ENCODE measurements at places on chromosomes 13 and 19. TPM values are rescaled to one million over a fixed set of nuclear protein-coding genes. Genes with fewer than 3 reads are reported as not detected.
A peak's percentile ranks its signal among the peaks of the same experiment; 100 is the strongest.

- DNase-seq = no peak
Measured at GRCh38 chr13:96968027-96968426, 26.2 kb downstream of the OXGR1 start.

DNA sequence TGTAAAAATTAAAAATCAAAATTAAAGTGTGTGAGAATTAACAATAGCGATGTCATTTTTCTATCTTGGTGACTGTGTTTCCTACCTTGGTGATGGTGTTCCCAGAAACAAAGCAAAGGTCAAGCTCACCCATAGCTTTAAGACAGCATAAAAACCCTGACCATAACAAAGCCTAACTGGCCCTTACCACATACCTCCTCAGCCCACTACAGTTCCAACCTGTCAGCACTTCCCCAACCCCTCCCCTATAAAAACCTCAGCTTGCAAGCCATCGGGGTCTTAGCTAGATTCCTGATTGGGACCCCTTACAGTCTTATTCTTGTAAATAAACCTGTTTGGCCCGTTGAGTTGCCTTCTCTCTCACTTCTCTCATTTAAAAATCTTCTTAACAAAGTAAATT, 484.4 kb upstream of the PCDH20 start:
- no peak for DNase-seq

DNA sequence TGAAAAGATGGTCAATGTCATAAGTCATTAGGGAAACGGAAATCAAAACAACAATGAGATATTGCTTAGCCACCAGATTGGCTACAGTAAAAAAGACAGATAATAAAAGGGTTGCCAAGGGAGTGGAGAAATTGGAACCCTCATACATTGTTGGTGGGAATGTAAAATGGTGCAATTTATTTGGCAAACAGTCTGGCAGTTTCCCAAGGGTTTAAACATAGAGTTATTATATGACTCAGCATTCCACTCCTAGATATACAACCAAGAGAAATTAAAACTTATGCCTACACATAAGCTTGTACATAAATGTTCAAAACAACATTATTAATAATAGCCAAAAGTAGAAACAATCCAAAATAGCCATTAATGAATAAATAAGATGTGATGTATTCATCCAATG, 9.9 kb upstream of the ZNF227 start:
- DNase-seq = no peak

Gene GRK1
- total RNA-seq = 0.10 TPM

Gene CBARP
- 0.77 TPM for total RNA-seq

Gene HOMER3
- total RNA-seq = not detected

Gene SLC5A5
- total RNA-seq = 1.2 TPM

DNA sequence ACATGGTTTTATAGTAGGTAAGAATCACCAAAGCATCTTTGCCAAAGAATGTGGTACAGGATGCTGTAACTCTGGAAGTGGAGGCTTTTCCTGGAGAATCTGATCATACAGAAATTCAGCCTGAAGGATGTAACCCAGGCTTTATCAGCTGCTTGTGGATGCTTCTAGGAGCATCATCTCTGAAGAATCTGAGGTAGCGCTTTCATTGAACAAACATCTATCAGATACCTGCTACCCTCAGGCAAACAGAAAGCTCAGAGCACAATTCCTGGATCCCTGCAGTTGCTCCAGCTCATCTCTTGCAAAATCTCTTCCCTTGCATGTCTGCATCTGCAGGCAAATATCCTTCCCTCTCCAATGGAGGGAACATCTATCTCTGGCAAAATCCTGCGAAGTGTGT, 9.3 kb downstream of the FAM124A start:
- no peak for DNase-seq

Gene C1QTNF9B
- total RNA-seq = not detected

GRCh38 chr13:40537146-40537895, 129.1 kb downstream of the FOXO1 start:
- no peak for DNase-seq

Gene PDE4C
- not detected for total RNA-seq

DNA sequence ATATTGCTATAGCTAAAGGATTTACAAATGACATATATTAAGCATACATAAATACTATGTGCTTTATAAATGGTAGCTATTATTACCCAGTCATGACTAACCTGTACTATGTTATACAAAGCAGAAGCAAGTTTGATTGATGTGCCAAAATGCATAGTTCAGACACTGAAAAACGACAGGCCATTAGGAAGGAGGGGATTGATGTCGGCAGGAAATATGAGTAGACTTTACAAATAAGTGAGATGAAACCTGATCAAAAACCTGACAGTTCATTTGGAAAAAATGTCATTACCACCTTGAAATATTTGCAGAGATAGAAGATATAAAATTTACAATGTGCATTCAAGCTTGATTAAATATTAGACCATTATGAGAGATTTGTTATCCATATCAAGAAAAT, 38.8 kb upstream of the TPP2 start:
- DNase-seq = no peak

Gene ZNF492
- 2.0 TPM for total RNA-seq

GRCh38 chr13:91894316-91894715, 495.9 kb downstream of the GPC5 start:
- no peak for DNase-seq

- peak; percentile 44 for DNase-seq
Measured at GRCh38 chr19:13022859-13023636, 27.8 kb downstream of the NFIX start.

Gene JSRP1
- total RNA-seq = 0.81 TPM

Gene ENOX1
- 0.35 TPM for total RNA-seq

Gene GPR12
- not detected for total RNA-seq

Gene UTP14C
- 5.1 TPM for total RNA-seq

Gene TRMT1
- 55.8 TPM for total RNA-seq

- DNase-seq = no peak
Measured at GRCh38 chr13:65784088-65784816, 1445.9 kb downstream of the PCDH9 start.

DNA sequence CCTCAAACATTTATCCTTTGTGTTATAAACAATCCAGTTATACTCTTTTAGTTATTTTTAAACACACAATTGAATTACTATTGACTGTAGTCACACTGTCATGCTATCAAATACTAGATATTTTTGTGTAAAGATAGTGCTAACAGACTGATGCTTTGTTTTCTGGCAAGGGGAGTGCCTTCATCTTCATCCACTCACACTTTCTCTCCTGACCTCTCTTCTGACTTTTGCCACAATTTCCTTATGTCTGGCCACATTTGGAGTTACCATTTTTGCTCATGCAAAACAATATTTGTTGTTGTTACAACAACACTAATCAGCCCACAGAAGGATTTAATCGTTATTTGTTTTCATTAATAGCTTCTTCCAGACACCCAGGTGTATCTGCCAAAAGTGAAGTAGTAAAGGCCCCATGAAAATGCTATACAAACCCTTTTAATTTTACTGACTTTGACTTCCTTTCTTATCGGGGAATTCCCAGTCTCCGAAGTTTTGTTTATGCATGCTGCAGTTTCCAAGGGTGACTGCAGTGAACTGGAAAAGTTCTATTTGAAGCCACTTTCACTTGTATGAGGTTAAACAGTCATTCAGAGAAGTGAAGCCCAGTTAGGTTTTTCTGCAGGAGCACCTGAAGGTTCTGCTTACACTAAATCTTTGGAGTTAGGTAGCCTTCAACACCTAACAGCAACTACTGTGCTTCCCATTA, 66.1 kb upstream of the FRY start:
- no peak for DNase-seq

- DNase-seq = no peak
Measured at GRCh38 chr13:111319998-111320911, at the start of gene TEX29. TSS of gene TEX29 (plus strand) at chr13:111320642. CDS start at chr13:111320891, 249 bp downstream.

DNA sequence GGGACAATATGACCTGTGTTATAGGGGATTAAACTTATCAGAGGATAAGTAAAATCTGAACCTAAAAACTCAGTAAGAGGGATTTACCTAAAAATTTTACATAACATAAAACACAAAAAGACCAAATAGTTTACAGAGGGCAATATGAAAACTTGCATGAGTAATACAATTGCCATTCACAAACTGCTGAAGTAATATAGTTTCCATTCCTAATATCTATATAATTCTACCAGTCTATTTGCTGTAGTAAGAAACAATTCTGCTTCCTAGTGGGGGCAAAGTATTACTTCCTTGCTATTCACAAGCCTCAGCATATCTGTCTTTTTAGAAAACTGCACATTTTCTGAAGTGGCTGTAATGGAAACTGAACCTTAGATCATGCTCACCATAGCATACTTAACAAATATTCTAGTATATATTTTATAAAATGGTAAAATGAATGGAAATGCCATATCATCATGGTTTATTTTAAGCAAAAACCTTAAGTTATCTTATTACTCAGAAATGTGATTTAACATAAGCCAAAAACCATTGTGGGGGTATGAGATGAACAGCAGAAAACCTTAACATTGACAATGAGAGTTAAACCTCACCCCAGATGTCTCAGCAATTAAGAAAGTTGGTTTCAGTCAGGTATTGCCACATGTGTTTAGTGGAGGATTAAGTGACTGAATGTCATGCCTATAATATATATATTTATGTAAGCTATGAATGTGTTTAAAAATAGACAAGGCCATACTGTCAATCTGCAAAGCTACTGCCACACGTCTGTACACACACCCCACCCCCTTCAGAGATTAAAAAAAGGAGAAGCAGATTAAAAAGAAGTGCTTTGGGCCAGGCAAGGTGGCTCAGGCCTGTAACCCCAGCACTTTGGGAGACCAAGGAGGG, 136.8 kb downstream of the MIPEP start:
- DNase-seq = no peak

- no peak for DNase-seq
Measured at GRCh38 chr13:40470660-40471059, 195.8 kb downstream of the FOXO1 start.

- DNase-seq = peak; percentile 60
Measured at GRCh38 chr13:75762076-75762937, 126.2 kb downstream of the LMO7 start.

Gene N4BP2L2
- 81.1 TPM for total RNA-seq

- peak; percentile 83 for DNase-seq
Measured at GRCh38 chr13:99214232-99214631, 13.6 kb downstream of the UBAC2 start.

DNA sequence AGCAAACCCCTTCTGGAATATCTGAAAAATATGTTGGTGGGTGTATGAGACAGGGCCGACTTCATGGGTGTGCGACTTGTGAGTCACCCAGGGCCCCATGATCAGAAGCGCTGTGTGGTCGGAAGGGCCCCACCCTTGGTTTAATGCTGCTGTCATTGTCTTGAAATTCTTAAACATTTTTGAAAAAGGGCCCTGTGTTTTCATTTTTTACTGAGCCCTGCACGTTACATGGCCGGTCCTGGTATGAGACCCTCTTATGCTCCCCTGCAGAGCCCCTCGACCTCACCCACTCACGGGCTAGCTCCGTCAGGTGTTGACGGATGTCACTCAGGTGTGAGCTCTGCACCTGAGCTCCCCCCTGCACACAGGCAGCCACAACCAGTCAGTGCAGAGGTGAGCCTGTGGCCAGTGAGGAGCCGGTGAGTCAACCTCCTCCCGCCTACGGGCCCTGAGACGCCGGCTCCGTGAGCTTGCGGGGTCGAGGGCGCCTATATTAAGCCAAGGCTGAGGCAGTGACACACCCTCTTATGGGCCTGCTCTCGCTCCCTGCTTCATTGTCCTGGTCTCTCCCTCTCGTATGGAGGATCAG, 27.7 kb downstream of the GADD45B start:
- peak; percentile 66 for DNase-seq

- DNase-seq = no peak
Measured at GRCh38 chr19:48714759-48715675, 4.5 kb downstream of the MAMSTR start.

DNA sequence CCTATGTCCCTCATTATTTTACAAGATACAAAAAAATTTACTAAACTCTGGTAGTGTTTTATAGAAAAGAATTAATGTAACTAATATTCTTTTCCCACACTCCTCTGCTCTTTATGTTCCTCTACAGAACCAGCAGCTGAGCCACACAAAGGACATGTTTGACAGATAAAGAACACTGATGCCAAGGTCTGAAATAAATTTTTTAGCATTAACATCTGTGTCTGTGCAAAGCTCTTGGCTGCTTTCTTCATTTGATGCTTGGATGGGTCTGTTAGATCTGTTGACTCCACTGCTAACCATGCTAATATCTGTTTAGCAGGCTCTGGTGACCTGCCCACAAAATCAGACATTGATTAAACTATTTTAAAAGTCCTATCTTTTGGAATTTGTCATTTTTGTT, 2363.8 kb downstream of the PCDH9 start:
- no peak for DNase-seq

DNA sequence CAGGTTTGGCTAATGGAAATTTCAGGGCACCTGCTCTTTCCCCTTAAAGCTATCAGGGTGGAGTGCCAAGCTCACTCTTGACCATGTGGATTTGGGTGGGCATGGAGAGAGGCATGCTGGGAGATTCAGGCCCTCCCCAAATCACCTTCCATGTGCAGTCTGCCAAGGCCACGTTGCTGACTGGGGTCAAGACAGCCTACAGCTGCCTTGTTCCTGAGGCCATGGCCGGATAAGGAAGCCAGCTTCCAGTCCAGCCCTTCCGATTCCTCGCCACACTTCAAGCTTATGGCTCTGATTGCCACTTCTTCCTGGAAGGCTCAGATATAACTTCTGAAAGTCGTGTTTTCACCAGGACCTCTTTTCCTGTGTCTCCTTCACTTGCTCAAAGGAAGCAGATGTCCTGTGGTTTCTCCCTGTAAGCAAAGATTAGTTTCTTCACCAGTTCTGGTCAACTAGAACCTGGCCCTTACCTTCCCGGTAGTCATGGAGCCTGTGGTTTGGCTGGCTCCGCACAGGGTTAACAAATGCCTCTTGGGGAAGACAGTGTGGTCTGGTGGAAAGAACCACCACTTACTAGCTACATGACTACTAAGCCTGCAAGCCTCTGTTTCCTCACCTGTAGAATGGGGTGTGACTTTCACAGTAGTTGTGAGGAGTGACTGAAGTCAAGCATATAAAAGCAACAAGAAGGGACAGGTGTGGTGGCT, 16.1 kb upstream of the TPT1 start:
- no peak for DNase-seq

GRCh38 chr19:54233941-54234340, 8.6 kb downstream of the LILRA6 start:
- no peak for DNase-seq

Gene C19orf85
- total RNA-seq = not detected

Gene ZNF724
- total RNA-seq = 12.9 TPM

DNA sequence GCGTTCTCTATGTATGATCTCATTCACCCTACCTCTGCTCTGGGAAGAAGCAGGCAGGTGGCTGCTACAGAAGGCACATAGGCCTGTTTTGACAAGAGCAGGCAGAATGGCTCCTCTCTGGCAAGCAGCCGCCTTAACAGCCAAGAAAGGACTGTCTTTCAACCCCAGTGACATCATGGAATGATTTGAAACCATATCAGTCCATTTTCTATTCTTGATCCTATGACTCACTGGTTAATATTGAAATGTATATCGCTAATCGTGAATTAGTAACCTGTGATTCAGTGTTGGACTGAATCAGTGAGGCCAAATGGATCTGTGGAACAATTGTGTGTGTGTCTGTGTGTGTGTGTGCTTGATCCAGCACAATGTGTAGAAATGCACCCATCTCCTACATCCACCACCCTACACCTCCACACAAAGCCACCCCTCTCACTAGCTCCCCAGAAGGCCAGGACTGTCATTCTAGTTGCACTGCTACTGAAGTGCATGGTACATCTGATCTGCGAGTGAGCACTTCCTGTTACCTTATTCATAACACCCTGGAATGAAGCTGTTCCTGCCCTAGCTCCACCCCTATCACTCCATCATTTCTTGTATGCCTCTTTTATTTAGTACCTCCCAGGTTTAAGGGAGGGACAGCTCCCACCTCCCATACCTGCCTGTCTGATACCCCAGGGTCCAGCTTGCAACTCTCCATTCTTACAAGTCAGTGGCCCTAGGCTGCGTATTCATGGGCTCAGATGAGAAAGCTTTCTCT, 460.0 kb downstream of the FOXO1 start:
- DNase-seq = peak; percentile 74
